ENCODE measurements at places on chromosomes 11 and 22.

DNA sequence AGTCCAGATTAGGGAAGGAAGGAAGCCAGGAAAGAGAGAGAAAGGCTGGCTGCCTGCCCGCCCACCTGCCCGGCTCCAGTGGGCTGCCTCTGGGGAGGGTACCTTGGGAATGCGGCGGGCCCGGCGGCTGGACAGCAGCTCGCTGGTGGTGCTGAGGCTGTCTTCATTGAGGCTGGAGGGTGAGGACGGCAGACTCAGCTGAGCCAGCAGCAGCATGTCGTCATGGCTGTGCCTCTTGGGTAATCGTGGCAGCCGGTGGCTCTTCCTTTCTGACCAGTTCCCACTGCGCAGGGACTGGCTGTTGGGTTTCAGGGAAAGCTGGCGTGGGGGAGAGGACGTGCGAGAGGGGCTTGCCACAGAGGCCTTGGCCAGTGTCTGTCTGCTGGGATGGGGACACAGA is 32.9 kb downstream of the RPL27A start:
- DNase-seq, result no peak

DNA sequence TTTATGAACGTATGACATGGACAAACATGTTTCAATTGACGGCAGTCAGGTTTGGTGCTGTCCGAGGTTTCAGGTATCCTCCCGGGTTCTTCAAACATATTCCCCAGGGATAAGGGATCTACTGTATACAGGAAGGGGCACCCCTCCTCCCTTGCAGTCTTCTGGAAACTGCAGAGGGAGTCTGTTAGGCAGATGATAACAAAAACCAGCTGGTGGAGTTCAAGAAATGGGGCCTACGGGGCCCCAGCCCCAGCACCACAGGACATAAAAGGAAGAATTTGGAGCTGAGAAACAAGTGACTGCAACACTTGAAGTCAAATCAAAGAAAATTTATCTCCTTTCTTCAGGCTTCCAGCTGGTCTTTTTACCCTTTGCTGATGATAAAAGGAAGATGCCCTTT is 32.1 kb downstream of the SNU13 start:
- no peak for DNase-seq

- no peak for DNase-seq
Measured at GRCh38 chr22:24095826-24096757, 85.0 kb downstream of the CABIN1 start.

DNA sequence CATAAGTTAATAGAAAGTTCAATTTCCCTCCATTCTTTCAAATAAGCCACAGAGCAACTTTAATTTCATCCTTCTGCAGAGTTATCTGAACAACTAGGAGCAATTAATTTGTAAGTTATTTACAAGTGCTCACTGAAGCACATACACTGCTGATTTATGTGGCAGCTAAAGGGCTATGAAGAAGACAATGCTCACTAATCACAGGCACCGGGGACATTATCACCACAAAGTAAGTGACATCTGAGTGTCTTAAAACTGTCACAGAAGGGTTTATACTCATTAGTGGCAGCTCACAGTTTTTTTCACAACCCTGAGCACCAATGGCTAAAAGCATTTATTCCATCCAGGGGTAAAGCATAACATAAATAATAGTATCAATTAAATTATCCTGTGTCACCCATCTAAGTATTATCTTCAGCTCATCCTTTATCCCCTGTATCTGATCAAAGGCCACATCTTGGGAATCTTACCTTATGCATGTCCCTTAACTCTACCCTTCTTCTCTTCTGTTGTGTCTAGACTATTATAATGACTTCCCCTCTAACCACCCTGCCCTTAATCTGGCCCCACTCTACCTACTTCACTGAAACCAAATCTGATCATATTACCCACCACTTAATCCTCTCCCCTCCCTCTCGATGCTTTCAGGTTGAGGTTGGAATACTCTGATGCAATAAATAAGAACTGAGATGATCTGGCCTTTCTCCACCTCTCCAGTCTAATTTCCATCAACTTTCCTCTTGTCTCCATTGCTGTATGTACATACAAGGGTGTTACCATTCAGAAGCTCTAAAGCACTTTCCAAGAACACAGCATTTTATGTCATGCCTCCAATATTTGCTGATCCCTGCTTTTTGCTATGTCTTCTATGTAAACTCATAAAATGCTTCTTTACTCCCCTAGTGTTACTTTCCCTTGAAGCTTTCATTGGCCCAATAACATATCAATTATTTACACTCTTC is 252.7 kb downstream of the CASP12 start:
- no peak for DNase-seq

DNA sequence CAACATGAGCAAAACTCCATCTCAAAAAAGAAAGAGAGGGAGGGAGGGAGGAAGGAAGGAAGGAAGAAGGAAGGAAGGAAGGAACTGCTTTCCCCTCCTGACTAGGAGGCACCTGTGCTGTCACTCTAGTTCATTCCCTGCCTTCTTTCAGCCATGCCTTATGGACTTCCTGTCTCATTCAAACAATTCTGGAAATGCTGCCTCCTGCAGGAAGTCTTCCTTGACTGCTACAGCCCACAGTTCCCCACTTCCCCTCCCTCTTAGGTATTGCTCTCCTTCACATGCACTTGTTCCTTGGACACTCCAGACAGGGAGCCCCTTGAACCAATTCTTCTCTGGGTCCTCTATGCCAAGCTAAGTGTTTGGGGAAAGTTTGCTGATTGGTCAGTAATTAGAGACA is 31.6 kb upstream of the WNT11 start:
- no peak for DNase-seq

DNA sequence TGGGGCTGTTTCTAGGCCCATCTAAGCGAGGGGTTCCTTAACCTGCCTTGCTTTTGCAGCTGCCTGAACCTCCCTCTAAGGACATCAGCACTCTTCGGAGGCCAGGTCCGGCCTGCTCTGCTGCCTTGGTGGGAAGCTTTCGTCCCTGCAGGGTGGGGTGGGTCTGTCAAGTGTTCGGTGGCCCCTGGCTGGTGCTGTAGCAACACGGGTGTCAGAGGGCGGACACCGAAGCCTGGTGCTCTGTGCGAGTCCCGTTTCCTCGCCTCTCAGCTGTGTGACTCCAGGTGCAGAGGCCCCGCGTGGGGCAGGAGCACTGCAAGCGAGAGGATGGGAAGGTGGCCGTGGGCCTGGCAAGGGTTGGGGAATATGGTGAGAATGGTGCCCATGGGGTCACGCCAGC is 64.6 kb downstream of the CDKN1C start:
- DNase-seq, result no peak

- DNase-seq, result no peak
Measured at GRCh38 chr11:80636999-80637398, 1196.2 kb upstream of the TENM4 start.

DNA sequence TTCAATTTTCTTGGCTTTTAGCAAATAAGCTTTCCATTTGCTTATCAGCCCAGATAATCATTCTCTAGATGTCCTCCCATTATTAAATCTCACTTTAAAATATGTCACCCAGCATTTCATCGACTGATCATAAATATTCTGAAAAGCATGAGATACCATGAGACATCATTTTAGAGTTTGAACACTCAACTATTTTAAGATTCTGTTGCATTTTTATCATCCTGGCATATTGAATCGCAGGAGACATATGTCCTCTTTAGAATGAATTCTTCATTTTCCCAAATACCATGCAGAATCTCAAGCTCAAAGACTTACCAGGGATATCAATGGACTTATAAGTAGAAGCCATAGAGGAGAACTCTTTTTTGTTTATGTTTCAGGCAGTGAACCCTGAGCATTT is at the start of gene OR52A5:
OR52A5 (minus strand) TSS at position 361 of the 400 bp plus-strand sequence. CDS start 5,714 bp downstream, outside the sequence.
- no peak for DNase-seq

- DNase-seq, result peak; percentile 76
Measured at GRCh38 chr11:67583247-67584204, at the start of gene GSTP1. GSTP1 (plus strand) TSS chr11:67583812; CDS start chr11:67583844, 32 bp downstream.

GRCh38 chr11:69976794-69977193 is 101.3 kb upstream of the ANO1 start:
- no peak for DNase-seq

DNA sequence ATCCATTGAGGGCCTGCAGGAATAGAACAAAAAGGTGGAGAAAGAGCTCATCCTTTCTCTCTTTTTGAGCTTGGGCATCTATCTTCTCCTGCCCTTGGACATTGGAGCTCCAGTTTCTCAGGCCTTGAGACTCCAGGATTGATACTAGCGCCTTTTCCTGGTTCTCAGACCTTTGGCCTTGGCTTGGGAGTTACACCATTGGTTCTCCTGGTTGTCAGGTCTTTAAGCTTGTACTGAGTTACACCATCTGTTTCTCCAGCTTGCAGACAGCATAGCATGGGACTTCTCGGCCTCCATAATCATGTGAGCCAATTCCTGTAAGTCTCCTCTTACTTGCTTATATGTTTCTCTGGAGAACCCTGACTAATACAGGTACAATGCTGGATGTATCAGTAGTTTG is 72.6 kb downstream of the GRK3 start:
- DNase-seq, result no peak

GRCh38 chr11:34086554-34087283 is 18.7 kb upstream of the NAT10 start:
- peak; percentile 39 for DNase-seq

DNA sequence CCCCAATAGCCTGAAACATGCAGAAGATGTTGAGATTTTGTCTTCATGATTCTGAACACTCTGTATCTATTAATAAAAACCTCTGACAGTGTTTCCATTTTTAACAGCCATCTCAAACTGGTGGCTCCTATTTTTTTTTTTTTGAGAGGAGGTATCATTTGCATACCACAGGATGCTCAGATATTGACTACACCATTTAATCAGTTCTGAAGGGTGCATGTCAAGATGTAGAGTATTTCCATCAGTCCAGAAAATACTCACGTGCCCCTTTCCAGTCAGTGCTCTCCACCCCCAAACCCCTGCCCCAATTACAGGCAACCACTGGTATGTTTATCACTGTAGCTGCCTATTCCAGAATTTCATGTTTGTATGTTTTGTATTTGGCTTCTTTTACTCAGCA is 85.3 kb upstream of the SORL1-AS1 start:
- DNase-seq, result no peak

DNA sequence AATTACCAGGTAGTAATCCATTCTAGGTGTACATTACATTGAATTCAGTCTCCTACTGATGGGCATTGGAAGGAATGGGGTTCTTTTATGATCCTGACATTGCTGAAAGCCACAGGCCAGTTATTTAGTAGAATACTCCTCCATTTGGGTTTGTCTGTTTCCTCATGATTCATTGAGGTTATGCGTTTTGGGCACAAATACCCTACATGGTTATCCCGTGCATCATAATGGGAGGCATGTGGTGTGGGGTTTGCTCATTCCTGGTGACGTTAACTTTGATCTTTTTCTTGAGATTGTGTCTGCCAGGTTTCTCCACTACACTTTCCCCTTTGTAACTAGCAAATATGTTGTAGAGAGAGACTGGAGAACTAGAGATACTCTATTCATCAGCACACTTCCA is 5.5 kb downstream of the FOLR3 start:
- DNase-seq, result peak; percentile 17

DNA sequence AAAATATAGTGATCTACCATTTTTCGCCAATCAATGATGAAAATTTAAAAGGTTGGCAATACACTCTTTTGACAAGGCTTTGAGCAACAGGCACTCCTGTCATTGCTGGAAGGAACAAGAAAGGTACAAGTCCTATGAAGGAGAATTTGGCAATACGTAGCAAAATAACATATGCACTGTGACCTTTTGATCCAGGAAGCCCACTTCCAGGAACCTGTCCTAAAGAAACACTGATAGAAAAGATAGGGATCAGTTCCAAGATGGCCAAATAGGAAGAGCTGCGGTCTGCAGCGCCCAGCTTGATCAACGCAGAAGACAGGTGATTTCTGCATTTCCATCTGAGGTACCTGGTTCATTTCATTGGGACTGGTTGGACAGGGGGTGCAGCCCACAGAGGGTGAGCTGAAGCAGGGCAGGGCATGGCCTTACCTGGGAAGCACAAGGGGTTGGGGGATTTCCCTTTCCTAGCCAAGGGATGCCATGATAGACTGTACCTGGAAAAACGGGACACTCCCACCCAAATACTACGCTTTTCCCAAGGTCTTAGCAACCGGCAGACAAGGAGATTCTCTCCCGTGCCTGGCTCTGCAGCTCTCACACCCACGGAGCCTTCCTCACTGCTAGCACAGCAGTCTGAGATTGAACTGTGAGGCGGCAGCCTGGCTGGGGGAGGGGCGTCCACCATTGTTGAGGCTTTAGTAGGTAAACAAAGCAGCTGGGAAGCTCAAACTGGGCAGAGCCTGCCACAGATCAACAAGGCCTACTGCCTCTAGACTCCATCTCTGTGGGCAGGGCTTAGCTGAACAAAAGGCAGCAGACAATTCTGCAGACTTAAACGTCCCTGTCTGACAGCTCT is 69.7 kb upstream of the GALNT18 start:
- DNase-seq, result no peak

DNA sequence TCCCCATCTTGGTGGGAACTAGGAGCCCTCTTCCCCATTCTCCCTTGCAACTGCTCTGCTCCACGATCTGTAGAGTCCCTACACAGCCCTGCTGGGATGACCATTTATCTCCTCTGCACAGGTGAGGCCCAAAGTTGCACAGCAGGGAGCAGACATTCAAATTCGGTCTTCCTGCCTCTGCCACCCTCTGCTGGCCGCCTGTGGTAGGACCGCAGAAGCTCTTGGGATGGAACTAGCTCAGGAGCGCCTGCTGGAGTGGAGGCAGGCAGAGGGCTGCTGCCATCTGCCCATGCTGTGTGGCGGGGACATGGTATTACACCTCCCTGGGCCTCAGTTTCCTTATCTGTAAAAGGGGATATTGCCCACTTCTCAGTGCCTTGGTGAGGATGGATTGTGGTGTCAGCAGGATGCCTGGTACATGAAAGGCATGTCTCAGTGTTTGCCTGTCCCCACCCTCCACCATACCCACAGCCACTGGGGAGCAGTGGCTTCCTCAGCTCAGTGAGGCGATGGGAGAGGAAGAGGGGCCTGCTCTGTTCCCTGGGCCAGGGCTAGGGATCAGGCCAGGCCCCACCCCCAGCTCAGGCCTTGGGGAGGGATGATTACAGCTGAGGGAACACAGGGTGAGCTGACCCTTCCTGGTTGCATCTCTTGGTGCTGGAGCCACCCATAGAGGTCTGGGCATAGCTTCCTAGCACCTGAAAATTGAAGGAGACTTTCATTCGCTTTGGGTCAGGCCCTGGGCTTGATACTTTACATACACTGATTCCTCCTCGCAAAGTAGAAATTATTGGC is 11.3 kb upstream of the OMP start:
- peak; percentile 81 for DNase-seq

DNA sequence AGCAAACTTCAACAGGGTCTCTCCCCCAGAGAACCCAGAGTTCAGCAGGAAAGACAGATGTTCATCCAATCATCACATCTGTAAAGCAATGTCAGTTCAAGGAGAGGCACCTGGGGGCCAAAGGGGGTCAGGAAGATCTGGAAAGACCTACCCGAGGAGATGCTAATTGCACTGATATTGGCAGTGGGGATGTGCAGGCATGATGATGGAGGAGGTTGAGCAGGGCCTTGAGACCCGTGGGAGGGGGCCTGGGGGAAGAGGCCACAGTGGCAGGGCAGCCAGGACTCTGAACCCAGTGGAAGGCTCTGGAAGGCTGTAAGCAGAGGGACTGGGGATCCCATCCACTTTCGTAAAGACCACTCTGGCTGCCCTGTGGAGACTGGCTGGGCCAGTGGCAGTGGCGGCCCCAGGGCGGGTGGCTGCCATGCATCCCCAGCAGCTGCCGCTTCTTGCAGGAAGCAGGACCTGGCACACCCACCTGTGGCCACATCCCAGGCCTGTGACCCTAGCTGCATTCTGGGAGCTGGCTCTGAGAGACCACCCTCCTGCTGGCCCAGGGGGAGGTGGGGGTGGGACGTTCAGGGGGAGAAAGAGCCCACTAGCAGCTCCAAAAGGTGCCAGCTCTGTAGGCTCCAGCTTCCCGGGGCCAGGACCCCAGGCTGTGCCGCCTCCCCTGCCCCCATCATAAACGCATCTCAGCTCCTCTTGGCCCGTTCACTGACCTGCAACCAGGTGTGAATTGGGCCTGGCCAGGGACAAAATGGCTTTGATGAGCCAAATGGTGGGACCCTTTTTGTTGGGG is 59.9 kb upstream of the FGF3 start:
- no peak for DNase-seq

Data from CD4-positive, alpha-beta T cell treated with Interleukin-2 at 100 ng/mL for 4 hours (primary cell).